RWPE2 (cell line): ENCODE measurements at places on chromosomes 13 and 19.

DNA sequence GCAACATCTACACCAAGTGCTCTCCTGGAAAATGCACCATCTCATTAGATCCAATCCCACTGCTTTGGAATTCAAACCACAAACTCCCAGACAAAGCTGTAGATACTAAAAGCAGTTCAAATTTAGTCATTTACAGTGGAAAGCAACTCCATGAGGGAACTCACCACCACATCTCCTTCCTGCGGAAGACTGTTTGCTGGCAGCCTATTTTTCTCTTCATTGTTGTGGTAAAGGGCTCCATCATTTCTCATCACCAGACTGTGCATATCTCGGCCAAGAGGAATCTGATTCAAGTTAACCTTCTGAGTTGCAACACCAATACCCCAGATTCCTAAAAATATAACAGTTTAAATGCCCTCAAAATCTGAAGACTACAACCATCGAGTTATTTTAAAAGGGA, 8.4 kb downstream of the SPRYD7 start:
- no peak for DNase-seq

DNA sequence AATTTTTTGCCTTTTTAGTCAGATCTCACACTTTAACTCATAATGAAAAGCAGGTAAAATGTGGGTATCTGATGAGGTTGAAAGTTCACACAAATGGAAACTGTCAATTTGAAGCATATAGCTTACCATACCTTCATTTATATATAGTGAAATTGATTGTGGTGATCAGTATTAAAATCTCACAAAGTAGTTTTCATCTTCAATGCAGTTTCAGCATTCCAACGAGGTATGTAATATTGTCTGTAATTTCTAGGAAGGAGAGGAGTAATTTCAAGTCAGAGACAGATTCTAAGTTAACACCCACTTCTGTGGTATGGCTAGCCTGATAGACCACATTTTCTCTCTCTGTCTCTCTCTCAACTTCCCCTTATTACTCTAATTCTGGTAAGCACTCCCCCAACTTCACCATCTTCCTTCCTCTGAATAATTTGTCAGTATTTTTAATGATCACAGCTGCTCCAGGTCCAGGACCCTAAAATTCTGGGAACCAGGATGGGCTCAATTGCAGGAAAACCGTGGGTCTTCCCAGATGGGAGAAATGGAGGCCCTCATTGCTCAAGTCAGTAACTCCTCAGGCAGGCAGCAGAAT, 455.7 kb downstream of the FGF9 start:
- DNase-seq = no peak

- DNase-seq = no peak
Measured at GRCh38 chr13:21767032-21767431, 96.2 kb downstream of the FGF9 start.

DNA sequence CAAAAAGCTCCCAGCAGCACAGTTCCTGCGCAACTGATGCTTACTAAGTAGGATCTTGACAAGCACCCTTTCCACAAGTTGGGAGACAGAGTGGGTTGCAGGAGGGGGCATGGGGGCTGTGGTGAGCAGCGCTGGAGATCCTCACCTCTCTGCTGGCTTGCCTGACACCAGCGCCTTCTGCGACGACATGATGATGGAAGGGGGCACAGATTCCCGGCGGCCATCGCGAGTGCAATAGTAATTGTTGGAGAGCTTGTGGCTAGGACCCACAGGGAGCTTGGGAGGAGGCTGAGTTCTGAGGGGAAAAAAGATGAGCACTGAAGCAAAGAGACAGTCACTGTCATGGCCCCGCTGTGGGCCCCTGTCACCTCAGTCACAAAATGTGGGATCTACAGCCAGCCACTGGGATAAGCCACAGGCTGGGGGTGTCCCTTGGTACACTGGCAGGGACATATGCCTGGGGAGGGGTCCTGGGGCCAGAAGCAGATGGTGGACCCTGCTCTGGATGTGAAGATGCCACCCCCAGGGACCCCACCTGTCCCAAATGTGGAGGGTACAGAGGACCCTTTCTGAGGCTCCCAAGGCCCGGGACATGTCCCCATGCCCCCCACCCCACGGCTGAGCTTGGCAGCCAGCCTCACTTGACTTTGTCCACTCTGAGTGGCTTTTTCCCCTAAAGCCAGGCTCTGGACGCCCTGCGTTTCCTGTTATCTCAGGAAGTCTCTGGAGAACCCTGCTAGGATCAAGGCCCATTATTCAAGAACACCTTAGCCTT, 4.6 kb downstream of the NDUFA7 start:
- no peak for DNase-seq

GRCh38 chr19:55675661-55676354, 782 bp downstream of the EPN1 start:
- DNase-seq = no peak

DNA sequence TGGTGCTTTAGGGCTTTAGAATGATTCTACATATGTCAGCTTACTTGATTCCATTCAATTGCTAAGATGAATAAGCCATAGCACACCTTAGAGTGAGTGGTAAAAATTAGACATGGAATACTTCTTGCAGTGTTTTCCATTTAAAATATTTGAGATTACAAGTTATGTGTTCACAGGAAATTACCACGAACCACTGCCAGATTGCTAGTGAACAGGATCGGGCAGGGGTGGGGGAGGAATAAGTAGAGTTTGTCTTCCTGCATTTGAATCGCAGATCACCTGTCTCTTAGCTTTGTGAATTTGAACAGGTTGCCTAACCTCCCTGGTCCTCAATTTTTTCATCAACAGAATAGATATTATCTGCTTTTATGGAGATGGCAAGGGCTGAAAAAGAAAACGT, 124.6 kb downstream of the GGACT start:
- DNase-seq = no peak

GRCh38 chr19:4059891-4060620, 6.6 kb downstream of the ZBTB7A start:
- DNase-seq = peak; percentile 83

GRCh38 chr13:100209857-100210825, 121.2 kb downstream of the PCCA start:
- DNase-seq = no peak

GRCh38 chr13:97911311-97912138, 42.0 kb upstream of the IPO5 start:
- DNase-seq = no peak

- DNase-seq = no peak
Measured at GRCh38 chr19:49939721-49940481, 10.6 kb upstream of the NUP62 start.

DNA sequence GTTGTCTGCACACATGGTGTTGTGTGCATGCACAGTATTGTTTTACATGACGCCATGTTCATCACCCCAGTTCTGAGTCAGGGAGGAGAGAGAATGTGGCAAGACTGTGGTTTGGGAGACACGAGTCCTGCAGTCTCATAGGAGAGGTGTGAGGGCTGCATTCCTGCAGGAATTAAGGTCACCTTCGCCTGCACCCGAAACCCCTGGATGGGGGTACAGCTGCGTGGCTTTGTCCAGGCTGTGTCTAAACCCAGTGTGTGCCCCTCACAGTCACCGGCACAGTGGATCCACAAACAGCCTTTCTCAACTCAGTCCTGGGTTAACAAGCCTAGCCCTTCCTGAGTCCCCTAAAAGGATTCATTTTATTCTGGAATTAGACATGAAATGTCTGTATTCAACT, 5.7 kb downstream of the ADPRHL1 start:
- no peak for DNase-seq

DNA sequence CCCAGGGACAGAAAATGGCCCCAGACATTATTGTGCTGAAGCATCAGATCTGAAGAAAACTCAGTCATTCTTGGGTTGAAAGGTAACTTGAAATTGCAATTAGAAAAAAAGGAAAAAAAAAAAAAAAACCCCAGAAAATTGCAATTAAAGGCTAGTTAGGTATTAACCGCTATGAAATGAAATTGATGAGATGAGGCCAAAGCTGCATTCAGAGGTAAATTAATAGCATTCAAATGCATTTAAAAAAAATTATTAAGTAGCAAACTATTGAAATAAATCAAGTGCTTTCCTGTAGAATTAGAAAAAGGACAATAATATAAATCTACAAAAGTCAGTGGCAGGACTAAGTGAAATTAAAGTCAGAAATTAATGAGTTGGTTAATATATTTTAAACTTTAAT, 6.4 kb downstream of the PGLS start:
- no peak for DNase-seq

- DNase-seq = no peak
Measured at GRCh38 chr13:73898899-73899298, 235.3 kb downstream of the KLF12 start.

- no peak for DNase-seq
Measured at GRCh38 chr13:29589967-29590366, 5.5 kb downstream of the SLC7A1 start.

DNA sequence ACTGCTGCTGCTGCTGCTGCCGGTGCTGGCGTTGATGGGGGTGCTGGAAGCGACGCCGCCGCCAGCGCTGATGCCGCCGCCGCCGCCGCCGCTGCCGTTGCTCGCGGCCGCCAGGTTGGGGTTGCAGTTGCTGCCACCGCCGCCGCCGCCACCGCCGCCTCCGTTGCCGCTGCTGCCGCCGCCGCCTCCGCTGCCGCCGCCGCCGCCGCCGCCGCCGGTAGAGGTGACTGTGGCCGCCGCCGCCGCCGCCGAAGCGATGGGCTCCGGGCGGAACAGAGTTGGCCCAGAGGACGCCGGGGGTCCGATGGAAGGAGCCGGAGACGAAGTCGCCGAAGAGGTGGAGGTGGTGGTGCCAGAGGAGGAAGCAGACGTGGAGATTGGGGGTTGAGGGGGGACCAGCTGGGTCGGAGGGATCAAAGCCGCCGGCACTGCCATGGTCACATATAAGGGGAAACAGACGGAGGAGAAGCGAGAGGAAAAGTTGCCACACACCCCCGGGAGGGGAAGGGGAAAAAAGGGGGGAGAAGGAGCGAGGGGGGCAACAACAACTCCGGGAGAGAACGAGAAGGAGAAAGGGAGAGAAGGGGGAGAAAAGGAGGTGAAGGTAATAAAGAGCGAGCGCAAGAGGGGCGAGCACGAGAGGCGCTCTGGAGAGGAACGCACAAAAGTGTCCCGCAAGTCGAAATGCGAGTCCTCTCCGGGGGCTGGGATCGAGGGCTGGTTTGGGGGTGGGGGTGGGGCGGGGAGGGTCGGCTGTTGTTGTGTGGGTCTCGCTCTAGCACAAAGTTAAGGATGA, 471 bp downstream of the DACH1 start:
- peak; percentile 33 for DNase-seq

DNA sequence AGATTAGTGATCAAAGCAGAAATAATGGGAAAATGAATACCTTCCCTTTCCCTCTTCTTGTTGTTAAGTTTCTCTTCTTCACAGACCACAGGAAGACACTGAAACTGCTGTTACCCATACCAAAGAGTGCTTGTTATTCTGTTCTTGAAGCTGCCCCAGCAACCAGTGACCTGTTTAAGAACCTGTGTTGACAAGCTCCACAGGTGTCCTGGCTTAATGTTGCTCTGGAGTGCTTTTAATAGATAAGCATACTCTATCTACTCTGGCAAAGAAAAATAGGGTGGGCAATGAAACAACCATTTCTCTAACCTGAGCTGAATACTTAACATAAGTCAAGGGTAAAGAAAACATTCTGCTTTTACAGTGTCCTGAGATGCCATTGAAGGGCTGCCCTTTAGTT, 506.7 kb upstream of the GPC6 start:
- DNase-seq = no peak

DNA sequence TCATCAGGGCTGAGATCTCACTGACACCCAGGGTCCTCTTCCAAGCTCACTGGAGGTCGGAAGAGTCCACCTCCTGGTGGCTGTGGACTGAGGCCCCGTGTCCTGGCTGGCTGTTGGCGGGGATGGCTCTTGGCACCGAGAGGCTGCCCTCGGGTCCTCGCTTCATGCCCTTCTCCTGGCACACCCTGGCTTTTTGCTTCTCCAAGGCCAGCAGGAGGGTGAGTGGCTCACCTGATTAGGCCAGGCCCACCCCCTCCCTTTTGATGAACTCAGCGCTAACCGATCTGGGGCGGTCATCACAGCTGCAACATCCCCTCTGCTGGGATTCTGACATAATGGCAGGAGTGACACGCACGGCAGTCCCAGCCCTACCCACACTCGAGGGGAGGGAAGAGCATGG, 4.4 kb downstream of the SLC39A3 start:
- DNase-seq = no peak

DNA sequence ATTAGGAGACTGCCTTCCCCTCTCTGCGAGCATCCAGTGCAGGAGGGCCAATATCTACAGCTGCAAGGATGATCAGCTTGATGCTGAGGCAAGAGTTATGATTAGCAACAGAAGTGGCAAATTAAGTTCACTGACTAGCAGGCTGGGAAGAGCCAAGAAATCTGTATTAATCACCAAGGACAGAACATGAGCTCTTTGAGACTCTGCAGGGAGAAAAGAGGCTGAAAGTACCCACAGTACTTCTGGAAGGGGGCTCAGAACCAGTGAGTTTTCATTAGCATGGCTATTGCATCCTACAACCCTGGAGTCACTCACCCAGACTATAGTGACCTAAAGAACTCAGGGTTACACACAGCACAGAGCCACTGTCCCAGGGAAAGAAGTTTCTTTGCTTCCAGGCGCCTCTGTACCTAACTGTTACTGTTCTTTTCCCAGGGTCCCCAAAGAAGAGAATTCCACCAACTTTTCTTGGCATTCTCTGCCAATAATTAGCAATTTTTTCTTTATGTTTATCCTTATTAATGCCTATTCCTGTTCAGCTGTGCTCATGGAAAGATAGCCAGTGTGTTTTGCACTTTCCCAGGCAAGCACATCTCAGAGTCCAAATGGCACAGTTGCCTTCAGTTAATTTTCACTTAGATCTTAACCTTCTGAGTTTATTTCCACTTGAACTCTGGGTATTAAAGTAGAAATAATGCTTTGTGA, 25.8 kb upstream of the MEDAG start:
- DNase-seq = no peak

DNA sequence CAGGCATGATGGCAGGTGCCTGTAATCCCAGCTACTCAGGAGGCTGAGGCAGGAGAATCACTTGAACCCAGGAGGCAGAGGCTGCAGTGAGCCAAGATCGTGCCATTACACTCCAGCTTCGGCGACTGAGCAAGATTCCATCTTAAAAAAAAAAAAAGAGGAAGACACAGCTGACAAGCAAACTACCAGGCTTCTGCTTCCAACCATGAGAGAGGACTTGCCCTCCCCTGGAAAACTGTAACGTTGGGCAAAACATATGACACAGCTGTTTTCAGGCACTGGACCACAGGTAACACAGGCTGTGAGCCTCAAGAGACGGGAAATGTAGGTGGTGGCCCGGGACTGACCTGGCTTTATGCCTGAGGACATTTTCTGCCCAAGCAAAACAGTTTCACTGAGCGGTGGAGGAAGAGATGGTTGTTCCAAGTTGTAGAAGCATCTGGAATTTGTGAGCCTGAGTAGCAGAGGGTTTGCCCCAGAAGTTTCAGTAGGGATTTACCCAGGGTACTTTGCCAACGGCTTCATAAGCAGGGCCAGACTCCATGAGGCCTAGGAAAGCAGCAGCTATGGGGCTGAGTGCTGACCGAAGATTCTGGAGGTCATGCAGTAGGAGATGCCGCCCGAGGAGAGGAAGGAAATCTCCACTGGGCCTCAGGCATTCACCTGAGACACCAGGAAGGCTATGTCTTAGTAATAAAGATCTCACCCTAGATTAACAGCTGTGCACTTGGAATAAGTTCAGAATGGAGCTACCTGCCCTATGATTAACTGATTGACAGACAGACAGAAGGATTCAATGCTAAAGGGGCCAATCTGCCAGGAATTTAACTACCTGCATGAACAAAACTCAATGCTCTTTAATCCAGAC, 88.0 kb downstream of the ABCC4 start:
- no peak for DNase-seq

GRCh38 chr19:38831142-38831605, 420 bp downstream of the ECH1 start:
- no peak for DNase-seq
